ENCODE measurements at places on chromosomes 6 and 20.

- peak; percentile 66 for DNase-seq
Observed at GRCh38 chr20:17594443-17594842, 24.6 kb downstream of the DSTN start.

DNA sequence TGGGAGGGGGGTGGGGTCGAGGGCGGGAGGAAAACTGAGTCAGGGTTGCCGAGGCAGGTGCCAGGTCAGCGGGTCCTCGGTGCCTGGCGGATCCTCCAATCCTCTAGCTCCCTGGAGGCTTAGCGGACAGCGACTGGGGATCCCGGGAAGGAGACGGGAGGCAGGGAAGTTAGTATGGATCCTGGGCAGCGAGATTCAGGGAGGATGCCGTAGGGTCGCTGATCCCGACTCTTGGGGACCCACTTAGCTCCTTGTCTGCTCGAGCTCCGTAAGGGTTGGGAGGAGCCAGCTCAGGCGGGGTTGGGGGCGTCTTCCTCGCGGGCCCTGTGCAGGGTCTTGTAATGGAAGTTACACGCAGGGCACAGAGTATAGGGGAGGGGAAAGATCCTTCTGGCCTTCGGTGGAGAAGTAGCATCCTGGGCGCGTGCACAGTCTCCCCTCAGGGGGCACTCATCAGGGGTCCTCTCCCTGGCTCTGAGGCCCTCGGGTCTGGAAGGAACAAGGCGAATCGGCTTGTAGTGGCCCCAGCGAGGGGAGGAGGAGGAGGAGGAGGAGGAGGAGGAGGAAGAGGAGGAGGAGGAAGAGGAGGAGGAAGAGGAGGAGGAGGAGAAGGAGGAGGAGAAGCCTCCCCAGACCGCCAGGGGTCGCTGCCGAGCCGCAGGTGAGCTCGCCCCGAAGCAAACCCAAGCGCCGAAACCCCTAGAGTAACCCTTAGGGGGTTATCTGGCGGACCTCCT is 6.4 kb upstream of the SLC12A5 start:
- DNase-seq, result peak; percentile 20

DNA sequence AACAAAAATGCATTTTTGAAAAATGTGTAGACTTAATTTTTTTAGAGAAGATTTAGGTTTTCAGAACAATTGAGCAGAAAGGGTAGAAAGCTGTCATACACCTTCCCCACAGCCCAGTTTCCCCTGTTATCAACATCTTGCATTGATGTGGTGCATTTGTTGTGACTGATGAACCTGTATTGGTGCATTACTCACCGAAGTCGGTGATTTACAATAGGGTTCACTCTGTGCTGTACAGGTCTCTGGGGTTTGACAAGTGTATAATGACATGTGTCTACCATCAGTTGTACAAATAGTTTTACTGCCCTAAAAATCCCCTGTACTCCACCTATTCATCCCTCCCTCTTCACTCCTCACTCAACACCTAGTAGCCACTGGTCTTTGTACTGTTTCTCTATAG is 23.8 kb upstream of the ADIG start:
- no peak for DNase-seq

DNA sequence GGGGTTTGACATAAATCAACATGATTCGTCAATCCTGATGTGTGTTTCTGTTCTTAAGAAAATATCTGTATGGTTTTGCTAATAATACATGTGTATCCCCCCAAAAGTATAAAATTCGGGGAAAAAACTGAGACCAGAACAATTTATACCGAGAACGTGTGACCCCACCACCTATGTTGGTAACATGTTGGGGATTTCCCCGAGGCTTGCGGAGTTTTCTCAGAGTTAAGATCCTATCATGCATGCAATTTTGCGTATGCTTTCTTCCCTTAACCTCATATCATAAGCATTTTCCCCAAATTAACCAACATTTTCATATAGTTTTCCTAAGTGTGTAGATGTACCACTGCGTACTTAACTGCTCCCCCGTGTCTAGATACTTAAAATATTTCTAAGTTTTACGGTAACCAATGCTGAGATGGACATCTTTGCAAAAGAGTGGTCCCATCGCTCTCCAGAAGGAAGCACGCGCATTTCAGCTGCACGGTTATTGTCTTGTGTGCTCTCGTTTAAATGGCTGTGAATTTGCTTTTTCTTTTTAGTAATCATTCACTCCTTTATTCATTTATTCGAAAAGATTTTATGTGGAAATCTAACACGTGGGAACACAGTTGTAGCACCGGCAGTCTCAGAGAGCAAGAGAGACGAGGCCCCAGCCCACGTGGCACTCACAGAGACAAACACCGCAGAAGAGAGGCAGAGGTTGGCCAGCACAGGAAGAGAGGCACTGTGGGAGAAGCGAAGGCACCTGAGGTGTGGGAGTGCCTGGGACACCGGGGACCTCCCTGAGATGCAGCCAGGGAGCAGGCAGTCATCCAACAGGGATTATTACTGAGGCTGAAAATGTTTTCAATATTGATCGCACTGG is 13.2 kb upstream of the IRF4 start:
- no peak for DNase-seq
